ENCODE measurements at places on chromosomes 1 and 21. TPM values are rescaled to one million over a fixed set of nuclear protein-coding genes. Genes with fewer than 3 reads are reported as not detected.

Gene TRIM63
- 64.5 TPM for total RNA-seq

Gene KCNA10
- not detected for total RNA-seq

Gene WNT4
- total RNA-seq = 7.7 TPM

Gene LCE3D
- total RNA-seq = not detected

Gene RAB7B
- 10.7 TPM for total RNA-seq

Gene OR2T8
- not detected for total RNA-seq

Gene HES3
- total RNA-seq = not detected

Gene KPRP
- total RNA-seq = 0.21 TPM

Gene CA6
- total RNA-seq = 1.0 TPM

Gene TCHH
- total RNA-seq = not detected

Gene TRIM46
- 0.72 TPM for total RNA-seq

All from tongue (tissue), 3 donors.